Common myeloid progenitor, CD34-positive (primary cell): ENCODE measurements at places on chromosomes 16 and 17.

DNA sequence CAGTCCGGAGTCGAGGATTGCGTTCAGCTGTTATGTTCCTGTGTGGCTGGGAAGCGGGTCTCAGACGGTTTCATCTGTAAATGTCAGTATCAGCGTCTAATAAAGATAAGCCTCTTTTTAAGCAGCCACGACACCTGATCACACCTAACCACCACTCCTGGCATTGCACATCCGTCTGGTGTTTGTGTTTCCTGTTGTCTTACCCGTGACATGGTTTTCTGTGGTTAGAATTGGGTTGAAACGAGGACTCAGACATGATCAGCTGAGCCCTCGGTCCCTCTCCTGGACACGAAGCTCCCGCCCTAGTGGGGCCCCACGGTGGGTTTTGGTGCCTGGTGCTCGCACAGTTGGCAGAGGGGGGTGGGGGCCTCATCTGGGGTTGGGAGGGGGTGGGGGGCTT is 18.3 kb downstream of the CPNE7 start:
- DNase-seq: no peak

DNA sequence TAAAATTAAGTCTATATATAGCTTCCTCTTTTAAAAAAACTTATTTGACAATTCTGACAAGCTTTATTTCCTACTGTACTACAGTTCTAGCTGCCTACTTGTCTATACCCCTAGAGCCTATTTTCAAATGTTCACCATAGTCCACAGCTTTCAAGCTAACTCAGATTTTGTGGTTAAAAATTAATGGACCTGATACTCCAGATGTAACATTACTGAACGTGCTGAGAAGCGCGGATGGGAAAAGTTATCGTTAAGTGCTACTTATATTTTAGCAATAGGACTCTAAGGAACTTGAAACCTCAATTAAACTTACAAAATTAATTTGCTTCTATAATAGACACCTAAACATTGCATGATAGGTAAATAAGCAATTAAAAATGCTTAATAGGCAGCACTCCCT is 31.2 kb downstream of the GNA13 start:
- no peak for DNase-seq

GRCh38 chr17:82592767-82593589 is 55.3 kb downstream of the WDR45B start:
- DNase-seq: peak; percentile 91

DNA sequence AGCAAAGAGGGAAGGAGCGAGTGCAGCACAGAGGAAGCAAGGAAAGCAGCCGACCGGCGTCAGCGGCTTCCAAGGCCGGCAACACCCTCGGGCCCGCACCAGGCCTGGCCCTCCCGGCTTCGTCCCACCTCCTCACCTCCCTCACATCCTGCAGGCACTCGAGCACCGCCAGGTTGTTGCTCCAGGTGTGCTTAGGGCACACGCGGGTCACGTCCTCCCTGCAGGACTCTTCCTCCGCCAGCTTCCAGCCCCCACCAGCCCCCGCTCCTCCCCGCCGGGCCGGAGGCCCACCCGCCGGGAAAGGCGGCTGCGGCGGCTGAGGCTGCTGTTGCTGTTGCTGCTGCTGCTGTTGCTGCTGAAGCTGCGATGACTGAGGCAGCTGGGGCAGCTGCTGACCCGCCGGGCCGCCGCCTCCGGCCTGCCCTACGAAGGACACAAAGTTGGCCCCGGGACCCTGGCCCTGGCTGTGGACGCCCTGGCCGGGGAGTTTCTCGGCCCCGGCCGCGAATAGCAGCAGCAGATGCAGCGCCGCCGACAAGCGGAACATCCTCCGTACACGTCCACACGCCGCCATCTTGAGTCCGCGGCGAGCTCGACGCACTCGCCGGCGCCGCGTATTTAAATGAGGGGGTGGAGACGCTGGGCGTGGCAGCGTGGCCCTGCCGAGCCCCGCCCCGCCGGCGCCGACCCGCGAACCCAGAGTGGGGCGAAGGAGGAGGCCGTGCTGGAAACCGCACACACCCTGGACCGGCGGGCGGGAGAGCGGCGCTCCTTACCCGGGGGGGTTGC is at the start of gene GLG1:
Gene GLG1, minus strand, starts transcription at position 594 of the 789 bp plus-strand sequence. Its CDS starts 20 bp downstream, at position 574.
- DNase-seq: peak; percentile 93

GRCh38 chr16:8961811-8962390 is 1.8 kb downstream of the USP7 start:
- DNase-seq: no peak

- DNase-seq: no peak
Observed at GRCh38 chr17:78954684-78955083, 25.0 kb downstream of the LGALS3BP start.

- DNase-seq: no peak
Observed at GRCh38 chr17:74768069-74768762, 7.9 kb downstream of the NAT9 start.

DNA sequence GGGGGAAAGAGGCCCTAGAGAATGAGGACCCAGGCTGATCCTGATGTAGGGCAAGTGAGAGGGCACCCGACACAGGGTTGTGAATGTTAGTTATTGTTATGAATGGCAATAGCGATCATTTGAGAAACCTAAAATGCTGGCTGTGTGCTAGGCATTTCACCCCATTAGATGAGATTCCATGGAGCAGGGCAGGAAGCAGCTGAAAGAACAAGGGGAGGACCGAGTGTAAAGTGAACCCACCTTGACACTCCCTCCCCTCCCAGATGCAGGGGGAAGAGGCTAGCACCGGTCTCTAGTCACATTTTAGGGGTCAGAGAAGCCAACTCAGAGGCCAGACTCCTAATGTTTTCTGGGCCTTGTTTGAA is 553 bp upstream of the CORO6 start:
- no peak for DNase-seq

DNA sequence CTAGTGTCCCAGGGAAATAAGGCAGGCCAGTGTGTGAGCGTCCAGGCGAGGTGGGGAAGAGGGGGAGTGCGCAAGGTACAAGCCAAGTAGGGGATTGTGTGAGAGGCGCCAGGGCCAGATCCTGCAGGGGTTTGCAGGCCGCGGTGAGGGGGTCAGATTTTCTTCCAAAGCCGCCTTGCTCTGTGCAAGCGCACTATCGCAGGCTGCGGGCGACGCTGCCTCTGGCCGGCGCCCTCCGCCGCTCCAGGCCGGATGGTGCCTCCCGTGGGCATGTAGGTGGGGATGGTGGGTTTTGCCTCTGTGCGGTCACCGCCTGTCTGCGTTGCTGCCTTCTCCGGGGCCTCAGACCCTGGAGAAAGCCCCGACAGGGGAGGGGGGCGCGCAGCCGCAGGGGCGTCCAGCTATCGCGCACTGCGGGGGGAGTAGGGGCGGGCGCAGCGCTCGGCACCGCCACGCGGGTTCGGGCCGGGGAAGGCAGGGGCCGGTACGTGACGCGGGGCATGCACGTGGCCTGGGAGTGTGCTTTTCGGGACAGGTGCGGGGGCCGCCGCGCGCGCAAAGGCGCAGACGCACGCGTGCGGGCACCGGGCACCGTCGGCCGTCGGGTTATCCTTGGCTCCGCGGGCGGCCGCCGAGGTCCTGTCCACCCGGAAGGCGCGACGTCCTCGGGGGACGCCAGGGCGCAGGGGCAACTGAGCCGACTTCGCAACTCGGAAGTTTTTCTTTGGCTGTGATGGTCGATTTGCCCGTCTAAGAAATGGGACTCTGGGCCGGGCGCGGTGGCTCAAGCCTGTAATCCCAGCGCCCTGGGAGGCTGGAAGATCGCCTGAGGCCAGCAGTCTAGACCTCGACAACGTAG is 1.1 kb upstream of the HAPSTR1 start:
- DNase-seq: peak; percentile 55

DNA sequence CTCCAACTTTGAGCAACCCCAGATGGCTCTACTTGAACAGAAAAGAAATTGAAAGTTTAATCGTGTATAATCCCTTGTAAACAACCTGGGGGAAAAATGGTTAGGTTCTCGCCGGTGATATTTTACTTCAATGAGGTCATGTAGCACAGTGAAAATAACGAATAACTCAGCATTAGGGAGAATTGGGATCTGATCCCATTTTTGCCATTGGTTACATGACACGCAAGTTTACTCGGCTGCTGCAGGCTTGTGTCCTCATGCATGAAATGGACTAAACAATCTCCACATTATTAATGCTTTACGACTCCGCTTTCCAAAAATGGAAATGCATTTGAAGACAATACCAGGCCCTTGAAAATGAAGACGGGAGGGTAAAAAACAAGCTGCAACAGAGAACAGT is 45.5 kb upstream of the LRRC37A3 start:
- no peak for DNase-seq

GRCh38 chr17:31148205-31148604 is 53.4 kb downstream of the NF1 start:
- DNase-seq: no peak

DNA sequence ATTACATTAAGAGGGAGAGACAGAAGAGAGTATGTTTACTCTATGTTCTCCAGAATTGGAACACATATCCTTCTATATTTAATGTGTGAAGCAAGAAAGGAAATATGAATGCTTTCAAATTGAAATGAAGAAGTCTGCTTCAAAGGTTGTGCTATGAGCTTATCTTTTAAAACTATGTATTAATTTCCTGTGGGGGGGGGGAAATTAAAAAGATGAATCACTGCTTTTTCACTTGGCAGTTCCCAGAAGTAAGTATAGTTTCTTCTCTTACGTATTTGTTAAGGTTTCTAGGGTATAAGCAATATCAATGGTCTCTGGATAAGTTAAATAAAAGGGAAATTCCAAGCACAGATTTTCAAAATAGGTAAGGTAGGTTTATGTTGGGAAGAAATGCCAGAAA is 7.0 kb downstream of the TERF2 start:
- DNase-seq: no peak

- DNase-seq: no peak
Observed at GRCh38 chr17:16081507-16082087, 82.0 kb downstream of the TTC19 start.

GRCh38 chr17:80779961-80780380 is 211.7 kb upstream of the CHMP6 start:
- no peak for DNase-seq

GRCh38 chr17:58317421-58318064 is 11.1 kb downstream of the TSPOAP1 start:
- peak; percentile 88 for DNase-seq
